ENCODE measurements at places on chromosomes 4 and X.

GRCh38 chr4:185681604-185682003 lies 130.4 kb downstream of the SORBS2 start:
- no peak for DNase-seq

GRCh38 chr4:93814722-93815121 lies 13.8 kb upstream of the ATOH1 start:
- no peak for DNase-seq

- DNase-seq: no peak
These were observed 493.0 kb downstream of the TLL1 start for GRCh38 chr4:166366012-166366411.

DNA sequence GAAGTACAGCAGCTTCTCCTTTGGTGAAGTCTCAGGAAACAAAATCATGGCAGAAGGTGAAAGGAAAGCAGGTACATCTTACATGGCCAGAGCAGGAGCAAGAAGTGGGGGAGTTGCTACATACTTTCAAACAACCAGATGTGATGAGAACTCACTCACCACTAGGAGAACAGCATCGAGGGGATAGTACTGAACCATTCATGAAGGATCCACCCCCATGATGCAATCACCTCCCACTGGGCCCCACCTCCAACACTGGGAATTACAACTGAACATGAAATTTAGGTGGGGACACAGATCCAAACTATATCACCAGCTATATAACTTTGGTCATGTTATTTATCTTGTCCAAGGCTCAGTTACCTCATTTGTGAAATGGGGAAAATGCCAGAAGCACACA lies 159.4 kb downstream of the OPHN1 start:
- DNase-seq: no peak

- no peak for DNase-seq
These were observed 918 bp upstream of the FGFRL1 start for GRCh38 chr4:1010395-1011021.

DNA sequence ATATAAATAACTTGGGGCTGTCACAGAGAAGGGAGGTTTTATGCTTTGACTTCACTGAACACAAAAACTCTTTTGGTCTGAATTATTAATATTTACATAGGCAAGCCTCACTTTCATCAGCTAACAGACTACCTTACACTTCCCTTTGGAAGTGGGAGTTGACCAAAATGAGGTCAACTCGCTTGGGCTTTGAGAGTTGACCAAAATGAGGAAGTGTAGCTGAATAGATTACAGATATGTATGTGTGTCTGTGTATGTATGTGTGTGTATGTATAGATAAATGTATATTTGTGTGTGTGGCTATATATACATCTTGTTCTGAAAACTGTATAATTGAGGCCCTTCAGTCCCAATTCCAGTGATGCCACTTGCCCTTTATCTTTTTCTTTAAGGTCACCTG lies 113.3 kb upstream of the IL13RA1 start:
- DNase-seq: no peak

DNA sequence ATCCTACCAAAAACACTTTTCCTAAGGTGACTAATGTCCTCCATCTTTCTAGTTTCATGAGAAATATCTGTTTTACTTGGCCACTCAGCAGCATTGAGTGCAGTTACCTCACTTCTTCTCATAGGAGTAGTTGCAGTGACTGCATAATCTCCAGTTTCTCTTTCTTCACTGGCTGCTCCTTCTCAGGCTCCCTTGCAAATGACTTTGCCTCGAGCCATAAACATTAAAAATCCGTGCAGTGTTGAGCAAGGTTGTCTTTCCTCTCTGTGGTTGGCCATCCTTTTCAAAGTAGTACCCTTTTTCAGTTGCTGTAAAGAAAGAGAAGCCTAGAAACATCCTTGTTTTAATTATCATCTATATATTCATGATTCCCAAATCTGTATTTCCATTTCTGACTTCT lies 10.2 kb upstream of the PRKG2 start:
- DNase-seq: no peak

DNA sequence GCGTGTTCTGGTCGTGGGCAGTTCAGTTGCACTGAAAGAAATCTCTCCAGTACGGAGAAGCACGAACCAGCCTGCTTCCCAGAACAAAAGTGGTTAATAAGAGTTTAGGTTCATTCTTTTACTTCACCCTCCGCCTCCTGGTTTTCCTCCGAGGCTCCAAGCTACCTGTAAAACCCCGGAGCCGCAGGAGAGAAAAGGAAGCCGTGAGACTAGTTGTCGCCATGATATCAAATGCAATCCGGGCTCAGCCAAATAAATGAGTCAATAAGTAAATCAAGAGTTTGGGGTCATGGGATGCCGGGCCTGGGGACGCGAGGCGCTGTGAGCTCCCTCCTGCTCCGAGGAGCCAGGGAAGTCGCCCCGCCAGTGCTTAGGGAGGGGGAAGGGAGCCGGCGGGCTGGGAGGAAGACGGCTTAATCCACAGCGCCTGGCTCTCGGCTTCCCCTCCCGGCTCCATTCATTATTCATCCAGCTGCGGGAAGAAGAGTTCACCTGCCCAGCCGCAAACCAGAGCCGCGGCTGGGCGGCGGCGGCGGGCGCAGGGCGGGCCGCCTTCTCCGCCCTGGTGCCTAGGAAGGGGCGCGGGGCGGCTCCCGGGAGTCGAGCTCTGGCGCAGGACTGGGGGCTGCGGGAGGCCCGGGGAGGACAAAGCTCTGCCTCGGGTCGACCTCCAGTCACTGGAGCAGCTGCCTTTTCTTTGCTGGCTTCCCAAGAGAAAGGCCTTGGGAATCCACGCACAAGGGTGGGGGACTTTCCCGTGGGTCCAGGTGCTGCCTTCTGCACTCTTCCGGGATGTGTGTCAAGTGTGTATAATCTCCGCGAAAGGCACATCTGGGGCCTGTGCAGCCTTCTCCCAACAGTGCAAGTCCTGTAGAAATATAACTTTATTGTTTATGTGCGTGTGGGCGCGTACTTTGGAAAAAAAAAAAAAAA lies 1.7 kb downstream of the FRAS1 start:
- DNase-seq: no peak

GRCh38 chr4:169993531-169993930 lies 32.7 kb downstream of the MFAP3L start:
- DNase-seq: peak; percentile 16

GRCh38 chr4:38610966-38611431 lies 53.0 kb upstream of the KLF3 start:
- DNase-seq: peak; percentile 14

- no peak for DNase-seq
These were observed 24.9 kb upstream of the RPL39 start for GRCh38 chrX:119816300-119816699.

DNA sequence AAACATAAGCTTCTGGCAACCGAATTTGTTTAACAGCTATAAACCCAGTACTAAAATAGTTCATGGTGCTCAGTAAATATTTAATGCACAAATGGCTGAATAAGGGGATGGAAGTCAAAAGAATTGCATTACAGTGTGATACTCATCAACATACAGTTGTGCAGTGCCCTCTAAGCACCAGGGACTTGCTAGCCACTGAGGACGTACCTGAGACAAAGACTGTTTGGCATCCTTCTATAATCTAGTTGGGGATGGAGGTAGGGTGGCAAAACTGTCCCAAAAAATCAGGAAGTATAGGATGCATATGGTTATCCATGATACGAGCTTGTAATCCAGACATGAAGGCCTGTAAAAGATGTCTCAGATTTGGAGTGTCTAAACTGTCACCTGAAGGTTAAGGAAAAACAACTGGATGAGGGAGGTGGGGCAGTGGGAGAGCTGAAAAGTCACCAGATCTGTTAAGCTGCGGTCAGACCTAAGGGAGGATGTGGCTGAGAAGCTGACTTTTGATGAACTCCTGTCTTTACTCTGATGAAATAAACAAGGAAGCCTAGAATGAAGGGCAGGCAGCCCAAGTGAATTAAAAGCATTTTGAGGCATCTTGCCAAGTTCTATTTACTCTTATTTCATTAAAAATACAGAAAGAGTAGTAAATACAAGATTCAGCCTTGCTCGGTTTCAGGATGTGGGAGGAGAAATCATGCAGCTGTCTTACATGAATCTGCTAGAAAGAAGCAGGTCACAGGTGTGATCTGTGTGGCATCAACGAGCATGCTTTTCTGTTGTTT lies 12.0 kb upstream of the CD38 start:
- DNase-seq: no peak

- DNase-seq: no peak
These were observed 145.4 kb downstream of the STIM2 start for GRCh38 chr4:27005905-27006590.

DNA sequence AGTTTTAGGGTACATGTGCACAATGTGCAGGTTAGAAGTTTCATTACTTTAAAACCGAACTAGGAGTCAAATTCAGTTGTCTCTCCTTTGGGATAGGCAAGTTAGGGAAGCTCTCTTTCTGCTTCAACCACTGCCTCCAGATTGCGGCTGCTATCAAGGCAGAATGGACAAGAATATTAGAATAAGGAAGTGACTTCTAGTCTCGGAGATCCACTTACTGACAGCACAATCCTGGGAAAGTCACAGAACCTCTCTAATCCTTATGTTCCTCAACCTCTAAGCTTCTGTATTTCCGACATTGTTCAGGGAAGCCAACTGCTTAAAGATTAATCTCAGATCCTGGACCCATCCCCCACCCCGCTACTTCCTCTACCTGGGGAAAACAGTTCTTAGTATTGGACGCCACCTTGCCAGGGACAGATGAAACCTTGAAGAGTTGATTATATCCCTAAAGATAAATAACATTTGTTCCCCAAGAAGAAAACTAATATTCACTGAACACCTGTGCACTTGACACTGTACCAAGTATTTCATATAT lies 2.1 kb downstream of the NUP62CL start:
- no peak for DNase-seq

GRCh38 chrX:108361316-108361715 lies 76.9 kb downstream of the COL4A6 start:
- no peak for DNase-seq

DNA sequence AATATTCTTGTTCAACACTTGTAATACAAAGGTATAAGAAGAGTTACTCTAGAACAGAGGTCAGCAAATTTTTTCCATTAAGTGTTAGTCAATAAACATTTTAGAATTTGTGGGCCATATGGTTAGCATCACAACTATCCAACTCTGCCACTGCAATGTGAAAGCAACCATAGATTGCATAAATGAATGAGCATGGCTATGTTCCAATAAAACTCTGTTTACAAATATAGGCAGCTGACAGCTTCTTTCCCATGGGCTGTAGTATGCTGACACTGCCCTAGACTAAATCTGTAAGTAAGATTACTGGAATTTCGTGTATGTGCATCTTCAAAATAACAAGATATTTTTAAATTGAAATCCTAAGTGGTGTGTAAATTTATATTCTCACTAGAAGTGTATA lies 73.7 kb downstream of the GABRA2 start:
- DNase-seq: no peak

- DNase-seq: no peak
These were observed 146.7 kb upstream of the CXXC4 start for GRCh38 chr4:104641418-104641817.

GRCh38 chr4:3387943-3388361 lies 53.8 kb upstream of the HGFAC start:
- DNase-seq: peak; percentile 35

DNA sequence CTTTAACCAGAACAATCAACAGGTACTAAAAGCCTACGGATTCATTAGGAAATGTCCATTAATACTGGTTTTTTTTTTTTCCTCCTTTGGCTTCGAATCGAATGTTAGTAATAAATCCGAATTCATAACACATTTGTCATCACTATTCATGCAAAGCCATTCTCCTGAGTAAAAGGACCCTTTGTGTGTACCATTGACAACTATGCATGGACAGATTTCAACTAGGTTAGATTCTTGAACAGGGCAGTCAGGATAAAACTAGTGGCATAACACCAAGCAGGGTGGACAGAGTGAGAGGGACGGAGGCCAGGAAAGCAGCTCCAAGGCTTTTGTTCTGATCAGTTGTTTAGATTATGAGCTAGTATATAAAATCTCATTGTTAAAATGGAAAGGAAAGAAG lies 1722.0 kb upstream of the TENM3 start:
- DNase-seq: no peak

- no peak for DNase-seq
These were observed 28.1 kb downstream of the CASP6 start for GRCh38 chr4:109675181-109675580.

DNA sequence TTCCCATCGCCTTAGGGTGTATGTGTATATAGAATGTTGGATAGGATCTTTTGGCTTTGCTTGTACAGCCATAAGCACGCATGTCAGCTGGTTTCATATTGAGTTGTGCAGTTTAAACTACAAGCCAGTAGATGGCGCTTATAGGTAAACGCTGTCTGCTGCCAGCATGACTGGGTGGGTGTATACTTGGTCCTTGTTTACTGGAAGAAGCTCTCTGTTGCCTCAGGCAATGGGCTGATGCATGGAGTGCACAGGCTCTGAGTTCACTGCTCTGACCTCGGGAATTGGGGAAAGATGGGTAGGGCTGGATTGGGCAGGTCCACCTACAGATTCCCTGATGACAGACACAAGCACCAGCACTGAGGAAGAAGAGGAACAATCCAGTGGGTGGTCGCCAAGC lies 831.5 kb downstream of the STIM2 start:
- DNase-seq: no peak

DNA sequence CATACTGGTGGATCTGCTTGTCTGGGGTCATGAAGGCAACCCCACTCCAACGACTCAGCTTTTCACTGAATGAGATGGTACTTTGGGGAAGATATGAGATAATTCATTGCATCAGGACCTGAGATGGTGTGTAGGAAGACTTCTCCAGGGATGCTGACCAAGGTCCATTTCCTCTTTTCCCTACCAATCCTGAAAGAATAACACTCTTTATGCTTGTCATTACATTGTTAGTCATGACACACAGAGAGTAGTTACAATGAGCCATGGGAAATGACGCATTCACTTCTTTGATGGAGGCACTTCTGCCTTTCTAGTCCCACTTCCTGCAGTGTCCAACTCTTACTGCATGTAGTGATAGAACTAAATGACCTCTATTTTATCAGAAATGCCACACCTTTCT lies 58.6 kb downstream of the AREG start:
- DNase-seq: no peak

DNA sequence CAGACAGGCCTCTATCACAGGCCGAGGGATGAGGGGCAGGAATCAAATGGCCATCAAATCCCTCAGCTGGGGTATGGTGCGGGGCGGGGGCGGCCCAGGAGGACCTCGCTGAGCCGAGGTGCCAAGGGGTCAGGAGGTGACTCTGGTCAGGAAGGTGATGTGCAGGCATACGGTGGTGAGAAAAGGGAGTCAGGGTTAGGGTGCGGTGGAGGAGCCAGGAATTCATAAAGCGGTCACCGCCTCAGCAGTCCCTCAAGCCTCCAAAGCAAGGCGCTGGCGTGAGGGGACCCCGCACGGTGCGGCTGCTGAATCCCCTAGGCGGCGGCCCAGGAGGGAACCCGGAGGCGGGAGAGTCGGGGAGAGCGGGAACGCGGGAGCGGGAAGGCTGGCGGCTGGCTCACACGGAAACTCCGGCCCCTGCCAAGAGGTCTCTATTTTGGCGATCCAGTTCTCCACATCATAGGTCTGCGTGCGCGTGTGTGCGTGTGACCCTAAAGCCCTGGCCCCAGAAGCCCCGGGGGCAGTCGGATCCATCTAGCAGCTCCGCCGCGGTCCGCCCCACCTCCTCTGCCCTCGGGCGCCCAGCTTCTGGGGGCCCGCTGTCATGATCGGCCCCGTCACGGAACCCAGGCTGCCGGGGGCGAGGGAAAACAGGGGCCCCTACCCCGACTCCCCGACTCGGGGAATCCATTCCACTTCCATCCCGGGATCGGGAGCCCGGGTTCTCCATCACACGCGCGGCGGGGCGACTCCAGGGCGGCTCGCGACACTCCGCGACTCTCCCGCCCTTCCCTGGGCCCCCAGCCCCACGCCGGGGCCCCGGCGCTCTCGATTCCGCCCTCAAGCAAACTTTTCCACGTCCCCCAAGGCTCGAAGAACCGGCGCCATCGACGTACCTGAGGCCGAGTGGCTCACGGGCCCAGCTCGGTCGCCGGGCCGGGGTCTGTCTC lies 593 bp downstream of the ELF4 start:
- DNase-seq: no peak

GRCh38 chr4:52234561-52235440 lies 183.7 kb downstream of the SPATA18 start:
- DNase-seq: no peak
